ENCODE measurements at places on chromosomes 1 and 21.

DNA sequence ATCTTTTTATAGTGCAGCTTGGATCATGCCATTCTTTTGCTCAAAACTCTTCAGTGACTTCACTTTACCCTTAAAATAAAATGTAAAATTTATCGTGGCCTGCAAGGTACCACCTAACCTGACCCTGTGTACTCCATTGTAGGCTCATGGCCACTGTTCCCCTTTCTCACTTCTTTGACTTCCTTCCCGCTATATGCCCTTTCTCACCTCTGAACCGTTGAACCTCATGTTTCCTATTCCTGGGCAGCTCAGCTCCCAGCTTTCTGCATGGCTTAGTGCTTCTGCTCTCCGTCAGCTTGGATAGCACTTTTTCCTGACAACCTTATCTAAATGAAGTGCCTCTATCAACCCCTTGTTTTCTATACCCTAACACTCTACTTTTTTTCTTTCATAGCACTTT is 61.1 kb upstream of the GPR25 start:
- DNase-seq: no peak

GRCh38 chr1:153583976-153584375 is 18.3 kb upstream of the S100A2 start:
- peak; percentile 32 for DNase-seq

DNA sequence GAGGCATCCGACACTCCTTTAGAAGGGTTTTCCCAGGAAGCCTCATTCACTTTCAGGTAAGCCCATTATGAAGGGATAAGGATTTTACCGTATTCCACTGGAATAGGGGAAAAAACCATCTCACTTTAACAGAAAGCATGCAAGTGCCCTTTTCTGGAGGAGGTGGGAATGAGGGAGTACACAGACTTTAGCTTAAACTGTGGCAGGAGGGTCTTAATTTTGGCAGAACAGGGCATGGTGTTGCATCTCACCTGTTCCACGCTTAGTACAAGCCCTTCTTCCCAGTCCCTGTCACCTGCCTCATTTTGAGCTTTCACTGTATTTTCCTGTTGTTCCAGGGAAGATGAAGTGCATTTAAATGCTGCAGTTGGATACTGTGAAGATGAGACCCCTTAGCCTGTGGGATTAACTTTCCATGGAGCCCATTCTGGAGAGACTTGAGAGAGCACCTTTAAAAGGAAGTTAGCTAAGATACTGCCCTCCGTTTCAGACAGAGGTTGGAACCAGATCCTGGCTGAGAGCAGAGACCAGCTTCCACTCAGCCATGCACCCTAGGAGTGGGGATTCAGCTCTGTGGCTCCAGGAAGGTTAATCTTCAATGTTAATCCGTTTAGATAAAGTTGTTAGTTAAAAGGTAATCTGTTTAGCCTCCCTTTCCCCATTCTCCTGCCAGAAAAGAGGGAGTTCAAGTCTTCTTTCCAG is 42.6 kb downstream of the PBX1 start:
- DNase-seq: no peak

DNA sequence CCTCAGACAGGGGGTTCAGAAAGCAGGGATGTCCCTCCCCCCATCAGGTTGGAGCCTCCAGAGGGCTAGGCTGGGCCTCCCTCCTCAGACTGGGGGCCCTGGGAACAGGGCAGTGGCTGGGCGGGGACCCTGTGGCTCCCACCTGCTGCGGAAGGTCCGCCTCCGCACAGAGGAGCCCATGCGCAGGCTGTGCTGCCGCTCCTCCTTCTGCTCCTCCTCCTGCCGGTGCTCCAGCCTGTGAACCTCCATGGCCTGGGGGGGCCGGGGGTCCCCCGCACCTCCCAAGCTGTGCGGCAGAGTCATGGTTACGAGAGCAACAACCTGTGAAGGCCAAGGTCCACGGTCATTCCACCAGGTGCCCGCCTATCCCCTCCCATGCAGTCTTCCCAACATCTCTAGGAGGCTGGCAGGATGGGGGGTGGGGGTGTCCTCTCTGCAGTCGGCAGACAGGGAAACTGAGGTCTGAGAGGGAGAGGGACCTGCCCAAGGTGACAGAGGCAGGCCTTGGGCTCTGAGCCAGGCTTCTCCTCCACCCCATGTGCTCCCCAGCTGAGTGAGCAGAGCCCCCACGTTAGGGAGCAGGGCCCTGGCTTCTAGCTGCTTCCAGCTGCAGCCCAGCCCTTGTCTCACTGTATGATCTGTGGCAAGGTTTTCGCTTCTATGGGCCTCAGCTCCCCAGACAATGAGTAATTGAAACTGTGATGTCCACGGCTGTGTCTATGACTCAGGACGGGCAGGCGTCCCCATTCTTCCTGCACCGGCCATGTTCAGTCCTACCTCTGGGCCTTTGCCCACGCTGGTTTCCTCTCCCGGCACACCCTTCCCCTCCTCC is 3.4 kb downstream of the MYOM3 start:
- peak; percentile 88 for DNase-seq

DNA sequence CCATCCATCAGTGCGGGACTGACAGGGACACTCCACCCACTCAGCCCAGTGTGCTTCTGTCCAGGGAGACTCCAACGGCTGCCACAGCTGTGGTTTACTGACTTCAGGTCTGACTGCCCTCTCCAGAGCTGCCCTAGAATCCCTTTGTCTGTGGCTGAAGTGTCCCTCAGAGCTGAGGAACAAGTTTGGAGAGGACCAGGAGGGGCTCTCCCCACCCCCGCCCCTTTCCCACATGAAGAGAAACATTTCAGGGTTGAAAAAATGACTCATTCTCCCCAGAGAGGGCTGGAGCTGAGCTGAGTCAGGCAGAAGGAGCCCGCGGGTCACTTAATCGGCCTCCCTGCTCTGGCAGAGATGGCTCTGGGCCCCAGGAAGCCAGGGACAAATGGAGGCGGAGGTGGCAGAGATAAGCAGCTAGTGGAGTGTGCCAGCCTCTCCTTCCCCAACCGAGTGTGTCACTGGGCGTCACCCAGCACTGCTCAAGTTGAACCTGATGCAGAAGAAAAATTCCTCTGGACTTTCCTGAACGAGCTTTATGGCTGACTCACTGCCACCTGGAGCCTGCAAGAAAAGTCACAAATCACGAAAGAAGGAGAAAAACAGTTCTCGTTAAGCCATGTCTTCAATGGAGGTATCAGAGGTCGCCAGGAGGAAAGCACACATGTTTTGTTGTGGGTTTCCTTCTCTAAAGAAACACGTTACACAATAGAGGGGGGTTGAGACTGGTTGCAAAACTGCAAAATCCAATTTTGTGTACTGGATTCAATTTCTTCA is 34.3 kb upstream of the ECE1 start:
- DNase-seq: peak; percentile 97

DNA sequence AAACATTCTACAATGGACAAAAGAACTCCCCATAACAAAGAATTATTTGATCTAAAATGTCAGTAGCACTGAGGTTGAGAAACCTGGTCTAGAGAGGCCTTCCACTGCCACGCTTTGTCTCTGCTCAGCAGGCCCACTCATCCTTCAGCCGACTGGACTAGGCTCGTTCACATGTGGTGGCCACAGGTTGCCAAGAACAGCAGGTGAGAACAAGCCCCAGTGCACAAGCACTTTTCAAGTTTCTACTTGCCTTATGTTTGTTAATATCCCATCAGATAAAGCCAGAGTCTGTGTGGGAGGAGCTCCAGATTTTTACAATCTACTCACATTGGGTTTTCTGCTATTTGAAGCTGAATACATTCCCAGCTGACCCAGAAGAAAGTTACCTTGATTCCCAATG is 9.1 kb upstream of the EFHD2 start:
- no peak for DNase-seq

GRCh38 chr1:212132025-212132424 is 96.5 kb downstream of the DTL start:
- DNase-seq: peak; percentile 30

GRCh38 chr1:53625766-53626520 is 113.0 kb downstream of the GLIS1 start:
- DNase-seq: peak; percentile 25

GRCh38 chr21:45086337-45086958 is 12.1 kb downstream of the ADARB1 start:
- no peak for DNase-seq

GRCh38 chr1:33515112-33515511 is 42.7 kb downstream of the ZSCAN20 start:
- DNase-seq: no peak

DNA sequence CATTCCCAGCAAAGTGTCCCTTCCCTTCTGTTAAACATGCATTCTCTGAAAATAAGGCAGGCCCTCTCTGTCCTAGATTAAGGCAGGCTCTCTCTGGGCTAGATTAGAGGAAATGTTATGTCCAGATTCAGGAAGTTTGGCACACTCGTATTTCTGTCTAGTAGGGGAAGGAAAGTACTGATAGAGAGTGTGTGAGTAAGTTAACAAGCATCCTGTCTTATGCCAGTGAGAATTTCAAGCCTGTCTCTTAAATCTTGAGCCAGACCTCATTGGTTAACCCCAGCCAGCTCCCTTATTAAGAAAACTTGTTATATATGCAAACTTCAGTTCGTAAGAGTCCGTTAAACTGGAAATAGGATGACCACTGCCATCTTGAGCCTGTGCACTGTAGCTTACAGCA is 31.6 kb downstream of the IGSF5 start:
- DNase-seq: no peak
